ENCODE measurements at places on chromosomes 6 and 20.

DNA sequence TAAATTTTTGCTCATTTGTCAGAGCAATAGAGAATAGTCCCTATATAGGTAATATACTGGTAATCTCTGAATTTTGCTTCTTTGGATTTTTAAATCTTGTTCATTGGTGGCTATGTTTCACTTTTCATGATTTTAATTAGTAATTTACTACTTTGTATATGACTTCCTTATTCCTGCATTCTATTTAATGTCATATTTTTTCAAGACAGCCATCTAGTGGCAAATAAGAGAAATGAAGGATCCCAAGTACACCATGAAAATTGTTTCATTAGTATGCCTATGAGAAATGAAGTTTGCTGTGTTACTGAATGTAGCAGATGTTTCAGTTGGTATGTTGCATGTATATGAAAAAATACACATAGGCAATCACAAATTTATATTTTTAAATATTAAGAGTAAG, 82.4 kb downstream of the ZNF292 start:
- H3K4me3 ChIP-seq = no peak overlapping the region
- DNase-seq = no peak
- no peak overlapping the region for H3K27ac ChIP-seq
- H3K36me3 ChIP-seq = peaks cover 40% of the 10 kb centered on the region
- H3K4me1 ChIP-seq = no peaks in the 10 kb centered on the region

GRCh38 chr6:111846492-111847409, 26.5 kb downstream of the FYN start:
- no peaks in the 10 kb centered on the region for H3K27me3 ChIP-seq
- peak overlapping the region; percentile 35 for H3K27ac ChIP-seq
- DNase-seq = peak; percentile 69
- no peaks in the 10 kb centered on the region for H3K36me3 ChIP-seq

DNA sequence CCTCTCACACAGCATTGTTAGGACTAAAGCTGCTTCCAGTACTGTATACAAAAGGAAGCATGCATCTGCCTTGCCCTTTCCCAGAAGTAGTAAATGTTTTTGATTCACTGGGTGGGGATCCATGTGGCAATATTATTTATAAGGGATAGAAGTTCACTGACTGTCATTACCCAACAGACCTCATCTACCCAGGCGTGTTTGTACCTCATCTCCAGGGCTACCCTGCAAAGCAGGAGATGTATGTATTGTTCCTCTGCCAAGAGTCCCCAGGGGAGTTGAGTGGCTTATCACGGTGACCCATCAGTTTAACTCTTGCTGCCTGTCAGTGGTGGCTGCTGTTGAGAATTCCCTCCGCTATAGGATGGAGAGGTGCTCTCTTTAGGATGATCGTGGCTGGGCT, 42.5 kb downstream of the SLC24A3 start:
- H3K4me3 ChIP-seq = no peak overlapping the region
- H3K36me3 ChIP-seq = no peaks in the 10 kb centered on the region
- no peak overlapping the region for H3K27ac ChIP-seq
- DNase-seq = no peak
- H3K27me3 ChIP-seq = no peaks in the 10 kb centered on the region

DNA sequence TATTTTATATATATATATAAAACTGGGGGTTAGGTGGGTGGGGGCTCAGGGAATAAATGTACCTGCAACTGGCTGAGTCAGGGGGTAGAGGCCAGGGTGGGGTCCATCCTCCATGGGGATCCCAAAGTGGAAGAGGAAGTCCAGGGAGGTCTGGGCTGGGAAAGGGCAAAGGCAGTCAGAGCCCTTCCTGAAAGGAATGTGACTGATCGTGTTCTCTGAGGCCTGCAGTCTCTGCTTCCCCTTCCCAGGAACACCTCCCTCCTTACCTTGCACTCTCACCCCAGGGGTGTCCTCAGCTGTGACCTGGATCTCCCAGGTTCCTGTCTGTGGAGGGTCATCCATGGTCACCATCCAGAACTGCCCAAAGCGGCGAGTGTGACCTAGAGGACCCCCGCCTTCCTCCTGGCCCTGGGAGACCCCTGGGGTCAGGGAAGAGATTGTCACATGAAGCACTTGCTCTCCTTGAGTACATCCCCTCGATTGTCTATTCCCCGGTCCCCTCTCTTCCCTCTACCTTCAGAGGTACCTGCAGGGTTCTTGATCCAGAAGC, 4.7 kb downstream of the SAPCD1 start:
- DNase-seq = no peak
- peaks cover 23% of the 10 kb centered on the region for H3K4me1 ChIP-seq
- H3K36me3 ChIP-seq = peaks cover 7% of the 10 kb centered on the region
- no peak overlapping the region for H3K4me3 ChIP-seq
- no peaks in the 10 kb centered on the region for H3K27me3 ChIP-seq
- no peak overlapping the region for H3K27ac ChIP-seq

GRCh38 chr6:136736281-136736960, 55.9 kb downstream of the MAP3K5 start:
- DNase-seq = no peak
- H3K4me3 ChIP-seq = no peak overlapping the region
- peaks cover 53% of the 10 kb centered on the region for H3K4me1 ChIP-seq
- no peaks in the 10 kb centered on the region for H3K36me3 ChIP-seq

DNA sequence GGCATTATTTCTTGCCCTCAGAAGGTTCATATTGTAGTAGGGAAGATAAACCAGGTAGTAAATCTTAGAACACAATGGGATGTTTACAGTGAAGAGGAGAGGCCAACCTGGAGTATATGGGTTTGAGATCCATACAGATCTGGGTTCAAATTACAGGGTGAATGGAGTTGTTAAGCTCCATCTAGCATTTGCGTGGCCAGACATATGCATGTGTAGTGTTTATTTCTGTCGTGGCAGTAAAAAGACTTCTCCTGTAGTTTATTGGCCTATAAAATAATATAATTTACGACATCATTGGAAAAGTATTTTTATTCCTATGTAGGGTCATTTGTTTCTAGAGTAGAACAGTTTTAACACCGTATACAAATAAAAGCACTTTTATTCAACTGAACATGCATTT, 25.2 kb upstream of the TULP4 start:
- no peaks in the 10 kb centered on the region for H3K36me3 ChIP-seq
- DNase-seq = no peak
- peaks cover 38% of the 10 kb centered on the region for H3K4me1 ChIP-seq
- H3K27ac ChIP-seq = peak overlapping the region; percentile 12
- no peak overlapping the region for H3K4me3 ChIP-seq

DNA sequence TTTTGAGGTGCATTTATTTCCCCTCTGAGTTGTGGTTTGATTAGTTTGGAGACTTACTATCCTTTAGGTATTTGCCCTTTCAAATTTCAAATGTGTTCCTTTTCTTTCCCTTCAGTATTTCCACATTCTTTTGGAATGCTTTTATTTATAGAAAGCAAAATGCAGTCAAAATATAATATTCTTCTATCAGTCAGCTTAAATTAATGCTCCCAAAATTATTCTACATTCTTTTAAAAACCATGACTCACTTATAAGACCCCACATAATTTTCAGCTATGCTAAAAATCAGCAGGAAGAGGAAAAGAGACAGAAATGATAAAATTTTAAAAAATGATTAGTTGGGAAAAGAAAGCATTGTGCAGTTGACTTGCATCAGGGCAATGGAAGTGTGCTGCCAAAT, 180.0 kb upstream of the SMLR1 start:
- H3K27ac ChIP-seq = no peak overlapping the region
- DNase-seq = no peak
- H3K4me3 ChIP-seq = no peak overlapping the region

DNA sequence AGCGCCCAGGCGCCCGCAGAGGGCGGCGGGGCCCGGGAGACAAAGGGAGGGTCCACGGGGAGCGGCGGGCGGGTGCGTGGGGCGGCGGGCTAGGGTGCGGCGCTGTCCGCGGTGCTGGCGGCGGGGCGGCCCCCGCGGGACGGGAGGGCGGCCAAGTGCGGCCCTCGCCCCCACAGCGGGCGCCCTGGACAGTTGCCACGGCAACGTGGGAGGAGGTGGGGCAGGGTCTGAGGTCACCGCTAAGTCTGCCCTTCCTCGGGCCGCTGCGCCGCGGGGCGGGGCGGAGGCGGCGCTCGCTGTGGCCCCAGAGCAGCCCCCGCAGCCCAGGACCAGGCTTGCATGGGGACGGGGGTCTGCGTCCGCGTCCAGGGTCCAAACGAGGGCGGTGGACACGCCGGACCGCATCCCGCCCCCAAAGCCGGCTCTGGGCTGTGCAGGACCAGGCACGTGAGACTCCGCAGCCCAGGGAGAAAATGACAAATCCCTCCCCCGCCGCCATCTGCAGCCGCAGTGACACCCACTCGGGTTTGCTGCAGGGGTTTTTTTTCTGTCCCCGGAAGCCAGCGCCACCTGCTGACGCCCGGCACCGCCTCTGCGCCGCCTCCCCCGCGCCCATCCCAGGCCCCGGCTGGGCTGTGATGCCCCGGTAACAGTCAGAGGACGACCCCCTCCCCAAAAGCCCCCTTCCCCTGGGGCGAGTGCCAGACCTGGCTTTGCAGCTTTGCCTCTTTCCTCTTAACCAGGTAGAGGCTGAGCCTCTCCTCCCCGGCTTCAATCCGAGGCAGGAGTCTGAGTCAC, 36.8 kb downstream of the YTHDF1 start:
- peaks cover 40% of the 10 kb centered on the region for H3K4me1 ChIP-seq
- H3K27ac ChIP-seq = no peak overlapping the region
- H3K36me3 ChIP-seq = no peaks in the 10 kb centered on the region
- peak; percentile 20 for DNase-seq
- peaks cover 91% of the 10 kb centered on the region for H3K27me3 ChIP-seq

DNA sequence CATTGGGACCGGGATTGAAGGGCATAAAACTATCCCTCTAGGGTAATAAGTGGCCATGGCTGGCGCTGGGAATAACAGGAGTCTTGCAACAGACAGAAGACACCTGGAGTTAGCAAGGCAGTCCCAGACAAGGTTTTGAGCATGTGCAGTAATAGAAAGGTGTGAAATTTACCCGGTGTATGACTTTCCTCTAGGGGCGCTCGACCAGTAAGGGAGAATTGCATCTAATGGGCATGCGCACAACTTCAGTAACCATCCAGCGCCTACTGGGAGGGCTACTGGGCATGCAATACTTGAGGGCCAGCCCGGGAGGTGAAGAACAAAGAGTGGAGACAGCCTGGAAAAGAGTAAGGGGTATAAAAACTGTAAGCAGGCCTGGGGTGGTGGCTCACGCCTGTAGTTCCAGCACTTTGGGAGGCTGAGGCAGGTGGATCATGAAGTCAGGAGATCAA, 32.7 kb downstream of the SERPINB6 start:
- H3K27ac ChIP-seq = peak overlapping the region; percentile 71
- DNase-seq = no peak
- H3K36me3 ChIP-seq = no peaks in the 10 kb centered on the region
- no peaks in the 10 kb centered on the region for H3K27me3 ChIP-seq
- H3K4me1 ChIP-seq = peaks cover 26% of the 10 kb centered on the region
- H3K4me3 ChIP-seq = no peak overlapping the region

DNA sequence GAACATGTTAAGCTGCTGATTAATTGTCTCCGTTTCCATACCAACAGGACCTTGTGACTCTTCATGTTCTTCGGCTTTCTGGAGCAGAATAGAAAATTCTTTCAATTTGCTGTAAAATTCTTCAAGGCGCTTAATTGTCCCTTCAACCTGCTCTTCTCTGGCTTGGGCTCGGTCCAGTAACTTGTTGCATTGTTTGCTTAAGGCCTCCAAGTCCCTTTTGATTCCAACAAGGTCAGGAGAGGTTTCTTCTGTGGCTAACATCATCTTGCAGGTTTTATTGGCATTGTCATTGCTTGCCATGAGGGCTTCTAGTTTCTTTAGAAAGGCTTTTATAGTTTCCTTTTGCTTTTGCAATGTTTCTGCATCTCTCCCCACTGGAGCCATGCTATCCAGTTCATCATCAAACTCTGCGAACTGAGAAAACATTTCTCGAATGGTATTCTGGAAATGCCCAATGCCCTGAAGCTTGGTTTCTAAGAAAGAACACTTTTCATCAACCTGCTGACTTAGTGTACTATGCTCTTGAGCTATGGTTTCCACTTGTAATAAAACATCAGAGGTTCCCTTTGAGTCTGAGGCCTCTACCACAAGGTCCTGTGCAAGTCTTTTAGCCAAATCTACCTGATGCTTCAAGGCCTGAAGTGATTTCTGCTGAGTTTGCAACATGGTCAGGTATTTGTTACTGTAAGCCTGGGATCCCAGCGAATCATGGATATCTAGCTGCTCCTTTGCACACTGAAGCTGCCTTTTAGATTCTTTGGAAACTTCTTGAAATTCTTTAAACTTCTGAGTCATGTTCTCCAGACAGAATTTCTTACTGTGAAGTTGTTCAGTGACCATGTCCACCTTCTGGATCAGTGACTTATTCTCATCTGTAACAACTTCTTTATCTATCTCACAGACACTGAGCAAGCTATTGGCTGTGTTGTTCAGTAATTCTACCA, 90.2 kb downstream of the DST start:
- H3K36me3 ChIP-seq = peaks cover 52% of the 10 kb centered on the region
- no peak overlapping the region for H3K4me3 ChIP-seq
- peak overlapping the region; percentile 45 for H3K27ac ChIP-seq
- peaks cover 78% of the 10 kb centered on the region for H3K4me1 ChIP-seq
- DNase-seq = no peak

GRCh38 chr6:148463671-148464070, 121.0 kb downstream of the SASH1 start:
- peaks cover 34% of the 10 kb centered on the region for H3K4me1 ChIP-seq
- peak overlapping the region; percentile 49 for H3K27ac ChIP-seq
- no peak for DNase-seq
- H3K4me3 ChIP-seq = no peak overlapping the region
- H3K27me3 ChIP-seq = no peaks in the 10 kb centered on the region

GRCh38 chr6:152184917-152185574, 377.6 kb downstream of the ESR1 start:
- no peak overlapping the region for H3K4me3 ChIP-seq
- H3K4me1 ChIP-seq = peaks cover 3% of the 10 kb centered on the region
- H3K36me3 ChIP-seq = peaks cover 61% of the 10 kb centered on the region
- H3K27ac ChIP-seq = no peak overlapping the region
- DNase-seq = no peak

DNA sequence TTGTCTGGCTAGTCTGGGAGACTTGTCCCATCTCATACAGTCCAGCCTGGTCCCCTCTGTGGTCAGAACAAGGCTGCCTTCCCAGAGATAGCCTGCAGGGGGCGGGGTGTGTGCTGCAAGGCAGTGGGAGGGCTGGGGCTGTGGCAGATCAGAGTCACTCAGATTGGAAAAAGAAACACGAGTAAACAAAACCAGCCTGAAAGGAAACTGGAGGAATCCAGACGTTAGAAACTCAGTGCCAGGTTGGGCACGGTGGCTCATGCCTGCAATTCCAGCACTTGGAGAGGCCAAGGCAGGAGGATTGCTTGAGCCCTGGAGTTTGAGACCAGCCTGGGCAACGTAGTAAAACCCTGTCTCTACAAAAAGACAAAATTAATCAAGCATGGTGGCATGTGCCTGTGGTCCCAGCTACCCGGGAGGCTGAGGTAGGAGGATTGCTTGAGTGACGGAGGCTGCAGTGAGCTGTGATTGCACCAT, 20.2 kb downstream of the LEMD2 start:
- no peak overlapping the region for H3K27ac ChIP-seq
- H3K4me1 ChIP-seq = peaks cover 26% of the 10 kb centered on the region
- DNase-seq = peak; percentile 77
- H3K4me3 ChIP-seq = no peak overlapping the region
- no peaks in the 10 kb centered on the region for H3K36me3 ChIP-seq

All from heart right ventricle (tissue), 16 donors.